Astrocyte (in vitro differentiated cells and primary cell): ENCODE measurements at places on chromosomes 7 and 10.

GRCh38 chr7:115754226-115754625 lies 276.3 kb downstream of the TFEC start:
- no peaks in the 10 kb centered on the region for H3K36me3 ChIP-seq
- H3K27me3 ChIP-seq, result no peaks in the 10 kb centered on the region
- H3K4me1 ChIP-seq, result no peaks in the 10 kb centered on the region
- H3K4me3 ChIP-seq, result no peak overlapping the region
- H3K27ac ChIP-seq, result no peak overlapping the region

DNA sequence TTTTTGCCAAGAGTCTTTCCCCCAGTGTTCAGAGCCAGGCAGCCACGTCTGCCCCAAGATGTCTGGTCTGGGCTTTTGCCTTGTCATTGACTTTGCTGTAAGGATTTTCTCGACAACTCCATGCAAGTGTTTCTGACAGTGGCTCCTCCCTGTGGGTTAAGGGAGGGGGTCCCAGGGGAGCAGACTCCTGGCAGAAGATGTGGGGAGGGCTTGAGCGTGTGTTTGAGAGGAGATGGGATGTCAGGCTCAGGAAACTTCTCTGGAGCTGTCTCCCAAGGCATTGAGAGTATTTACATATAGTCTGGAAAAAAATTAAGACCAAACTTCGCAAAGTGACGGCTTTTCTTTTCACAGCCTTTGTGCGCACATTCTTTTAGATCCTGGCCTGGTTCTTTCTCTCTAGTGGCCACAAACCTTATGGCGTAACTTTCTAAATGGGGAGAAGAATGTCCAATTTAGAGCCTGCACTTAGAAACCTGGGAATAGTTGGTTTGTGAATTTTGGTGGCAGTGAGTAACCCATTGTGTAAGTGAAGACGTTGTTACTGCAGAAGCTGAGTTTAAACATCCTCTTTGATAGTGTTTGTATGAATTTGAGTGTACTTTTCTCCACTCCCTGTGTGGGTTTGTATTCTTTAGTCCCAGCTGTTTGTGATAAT lies 201.5 kb downstream of the LRMDA start:
- no peak overlapping the region for H3K27ac ChIP-seq
- no peaks in the 10 kb centered on the region for H3K4me1 ChIP-seq
- DNase-seq, result no peak
- no peak overlapping the region for H3K4me3 ChIP-seq

GRCh38 chr10:17562614-17563013 lies 54.6 kb downstream of the HACD1 start:
- DNase-seq, result peak; percentile 95
- H3K36me3 ChIP-seq, result no peaks in the 10 kb centered on the region
- no peak overlapping the region for H3K4me3 ChIP-seq
- H3K27me3 ChIP-seq, result no peaks in the 10 kb centered on the region
- no peak overlapping the region for H3K27ac ChIP-seq

DNA sequence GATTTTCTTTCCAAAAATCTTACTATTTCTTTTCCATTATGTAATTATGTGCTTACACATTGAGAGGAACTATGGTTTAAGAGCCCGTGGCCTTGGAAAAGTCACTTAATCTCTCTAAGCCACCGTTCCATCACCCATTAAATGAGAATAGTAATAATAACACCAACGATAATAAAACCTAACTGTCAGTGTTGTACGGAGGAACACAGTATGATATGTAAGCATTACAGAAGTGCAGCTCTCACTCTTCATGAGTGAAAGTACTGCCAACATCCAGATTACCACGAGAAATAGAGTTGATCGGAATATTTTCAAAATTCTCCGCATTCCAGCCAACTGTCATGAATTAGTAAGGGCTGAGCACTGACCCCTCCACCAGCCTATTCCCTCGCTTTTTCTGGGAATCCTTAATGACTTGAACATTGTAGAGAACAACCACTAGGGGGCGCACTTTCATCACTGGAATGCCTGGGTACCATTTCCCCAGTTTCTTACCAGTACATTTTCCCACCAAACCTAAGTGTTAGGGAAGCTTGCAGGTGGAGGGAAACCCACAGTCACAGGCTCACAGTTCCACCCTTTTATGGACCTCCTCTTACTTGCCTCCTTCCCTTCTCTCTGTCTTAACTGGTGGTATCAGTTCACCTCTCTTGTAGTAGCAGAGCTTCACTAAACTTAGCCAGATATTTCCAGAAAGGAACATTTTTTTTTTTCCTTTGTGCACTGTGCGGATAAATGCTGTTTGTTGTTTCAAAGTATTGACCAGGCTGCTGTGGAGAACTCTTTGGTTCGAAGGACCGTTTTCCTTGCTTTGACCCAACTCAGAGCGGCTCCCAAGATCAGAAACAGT lies 27.8 kb downstream of the NKX2-3 start:
- H3K36me3 ChIP-seq, result no peaks in the 10 kb centered on the region
- no peaks in the 10 kb centered on the region for H3K4me1 ChIP-seq
- no peaks in the 10 kb centered on the region for H3K27me3 ChIP-seq
- DNase-seq, result no peak
- H3K4me3 ChIP-seq, result no peak overlapping the region

DNA sequence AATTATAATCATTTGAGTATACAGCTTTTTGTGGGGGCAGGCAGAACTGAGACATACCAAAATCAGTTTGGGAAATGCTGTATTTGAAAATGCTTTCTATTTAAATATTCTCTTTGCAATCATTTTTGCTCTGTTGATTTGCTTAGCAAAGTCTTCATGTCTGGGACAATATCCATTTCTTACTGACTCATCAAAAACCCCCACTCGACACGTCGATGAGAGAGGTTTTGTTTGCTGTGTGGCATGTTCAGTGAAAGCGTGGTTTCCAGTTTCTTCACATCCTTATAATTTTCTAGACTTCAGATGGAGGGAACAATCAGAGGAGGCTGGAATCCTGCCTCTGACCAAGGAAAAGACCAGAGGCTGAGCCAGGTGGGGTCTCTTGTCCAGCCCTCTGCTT lies 28.9 kb downstream of the HTRA1 start:
- peak; percentile 67 for DNase-seq
- H3K4me3 ChIP-seq, result no peak overlapping the region
- no peaks in the 10 kb centered on the region for H3K36me3 ChIP-seq
- peaks cover 43% of the 10 kb centered on the region for H3K4me1 ChIP-seq
- no peak overlapping the region for H3K27ac ChIP-seq

- no peak overlapping the region for H3K27ac ChIP-seq
- H3K27me3 ChIP-seq, result no peaks in the 10 kb centered on the region
- no peaks in the 10 kb centered on the region for H3K36me3 ChIP-seq
- DNase-seq, result no peak
- H3K4me3 ChIP-seq, result no peak overlapping the region
- peaks cover 12% of the 10 kb centered on the region for H3K4me1 ChIP-seq
Measured at GRCh38 chr7:107854989-107855388, 36.0 kb upstream of the DLD start.

- no peak for DNase-seq
- no peak overlapping the region for H3K27ac ChIP-seq
- no peak overlapping the region for H3K4me3 ChIP-seq
- no peaks in the 10 kb centered on the region for H3K36me3 ChIP-seq
- H3K4me1 ChIP-seq, result peaks cover 4% of the 10 kb centered on the region
- H3K27me3 ChIP-seq, result no peaks in the 10 kb centered on the region
Measured at GRCh38 chr10:30558411-30558810, 71.1 kb downstream of the LYZL2 start.

DNA sequence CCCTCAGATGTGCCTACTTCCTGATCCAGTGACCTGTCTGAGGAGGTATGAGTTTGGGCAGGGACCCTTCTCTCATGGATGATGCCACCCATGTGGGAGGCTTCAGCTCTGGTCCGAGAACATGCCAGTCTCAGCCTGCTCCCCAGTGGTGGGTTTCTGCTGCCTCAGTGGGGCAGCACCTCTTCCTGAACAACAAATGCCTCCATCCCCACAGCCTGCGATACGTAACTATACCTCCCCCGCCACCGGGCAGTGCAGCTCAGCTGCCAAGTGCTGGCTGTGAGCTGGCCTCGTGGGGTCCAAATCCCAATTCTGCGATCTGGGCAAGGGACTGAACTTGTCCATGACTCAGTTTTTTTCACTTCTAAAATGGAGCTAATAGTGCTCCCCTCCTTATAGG lies 3.1 kb downstream of the GDF10 start:
- no peak for DNase-seq
- peaks cover 33% of the 10 kb centered on the region for H3K27me3 ChIP-seq
- no peak overlapping the region for H3K27ac ChIP-seq
- H3K4me3 ChIP-seq, result no peak overlapping the region
- H3K36me3 ChIP-seq, result no peaks in the 10 kb centered on the region

DNA sequence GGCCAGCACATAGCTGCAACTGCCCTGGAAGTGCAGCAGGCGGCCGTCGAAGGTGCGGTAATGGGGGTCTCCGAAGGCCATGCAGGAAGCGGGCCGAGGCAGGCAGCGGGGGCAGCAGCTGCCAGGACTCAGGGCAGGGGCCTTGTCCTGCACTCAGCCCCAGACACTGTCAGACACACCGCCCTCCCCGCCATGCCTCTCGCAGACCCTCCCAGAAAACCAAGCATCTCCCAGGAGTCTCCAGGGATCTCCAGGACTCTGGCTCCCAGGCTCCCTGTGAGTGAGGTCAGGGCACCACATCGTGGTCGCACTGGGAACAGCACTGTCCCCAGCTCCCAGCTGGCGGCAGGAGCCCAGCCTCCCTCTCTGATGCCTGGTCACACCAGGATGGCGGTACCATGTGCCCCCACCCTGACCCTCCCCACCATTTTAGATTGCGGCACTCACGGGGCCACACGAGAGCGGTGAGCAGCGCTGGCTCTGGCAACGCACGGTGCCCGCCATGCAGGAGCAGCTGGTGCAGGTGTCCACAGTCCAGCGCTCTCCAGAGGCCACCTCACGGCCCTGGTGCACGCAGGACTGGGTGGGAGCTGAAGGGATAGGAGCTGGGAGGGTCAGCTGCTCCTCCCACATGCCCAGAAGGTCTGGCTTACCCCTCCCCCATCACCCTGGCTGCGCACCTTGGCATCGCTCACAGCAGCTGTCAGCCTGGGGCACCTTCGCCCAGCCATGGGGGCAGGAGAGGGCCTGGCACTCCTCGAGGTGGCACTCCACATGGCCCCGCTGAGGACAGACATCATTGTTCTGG lies 17.5 kb downstream of the ATP6V1F start:
- no peak overlapping the region for H3K4me3 ChIP-seq
- no peaks in the 10 kb centered on the region for H3K4me1 ChIP-seq
- DNase-seq, result peak; percentile 37

DNA sequence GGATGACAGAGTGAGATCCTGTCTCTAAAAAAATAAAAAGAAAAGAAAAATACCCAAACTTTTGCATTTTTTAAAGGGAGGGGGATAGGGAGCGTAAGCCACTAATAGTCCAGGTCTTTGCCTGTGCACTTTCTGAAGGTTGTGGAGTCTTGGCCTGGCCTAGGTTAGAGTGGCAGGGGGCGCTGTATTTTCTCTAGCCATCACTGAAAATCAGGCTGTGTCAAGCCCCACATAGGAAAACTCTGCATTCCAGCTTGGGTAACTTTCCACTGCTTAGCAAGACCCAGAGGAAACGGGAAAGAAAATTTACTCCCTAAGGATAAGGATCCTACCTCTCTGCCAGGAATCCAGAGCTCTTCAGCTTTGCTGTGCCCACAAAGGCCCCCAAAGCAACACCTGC lies 10.5 kb upstream of the PAX4 start:
- no peaks in the 10 kb centered on the region for H3K4me1 ChIP-seq
- DNase-seq, result no peak
- H3K4me3 ChIP-seq, result no peak overlapping the region
- peaks cover 12% of the 10 kb centered on the region for H3K27me3 ChIP-seq
- H3K27ac ChIP-seq, result no peak overlapping the region
- H3K36me3 ChIP-seq, result no peaks in the 10 kb centered on the region

DNA sequence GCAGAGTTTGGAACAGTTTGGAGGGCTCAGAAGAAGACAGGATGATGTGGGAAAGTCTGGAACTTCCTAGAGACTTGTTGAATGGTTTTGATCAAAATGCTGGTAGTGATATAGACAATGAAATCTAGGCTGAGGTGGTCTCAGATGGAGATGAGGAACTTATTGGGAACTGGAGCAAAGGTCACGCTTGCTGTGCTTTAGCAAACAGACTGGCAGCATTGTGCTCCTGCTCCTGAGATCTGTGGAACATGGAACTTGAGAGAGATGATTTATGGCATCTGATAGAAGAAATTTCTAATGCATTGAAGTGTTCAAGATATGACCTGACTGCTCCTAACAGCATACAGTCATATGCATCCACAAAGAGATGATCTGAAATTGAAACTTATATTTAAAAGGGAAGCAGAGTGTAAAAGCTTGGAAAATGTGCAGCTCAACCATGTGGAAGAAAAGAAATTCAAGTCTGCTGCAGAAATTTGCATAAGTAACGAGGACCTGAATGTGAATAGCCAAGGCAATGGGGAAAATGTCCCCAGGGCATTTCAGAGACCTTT lies 186.9 kb upstream of the PHYHIPL start:
- no peaks in the 10 kb centered on the region for H3K36me3 ChIP-seq
- no peaks in the 10 kb centered on the region for H3K27me3 ChIP-seq
- no peak overlapping the region for H3K4me3 ChIP-seq
- no peaks in the 10 kb centered on the region for H3K4me1 ChIP-seq

DNA sequence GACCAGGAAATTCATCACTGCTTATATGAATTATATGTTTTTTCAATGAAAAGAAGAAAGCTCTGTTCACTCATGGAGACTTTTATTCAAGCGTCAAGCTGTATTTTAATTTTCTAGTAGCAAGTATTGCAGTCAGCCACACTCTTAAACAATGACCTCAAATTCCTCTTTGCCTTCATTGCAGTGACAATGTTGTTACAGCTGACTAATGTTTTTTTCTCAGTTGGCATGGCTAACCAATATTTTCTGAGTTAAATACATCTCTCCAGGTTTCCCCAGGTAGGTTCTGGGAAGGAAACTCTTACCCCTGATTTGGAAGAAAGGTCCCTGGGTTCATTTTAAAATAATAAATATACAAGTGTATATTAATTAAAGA lies 241.5 kb downstream of the WDR11 start:
- H3K27me3 ChIP-seq, result no peaks in the 10 kb centered on the region
- H3K4me3 ChIP-seq, result no peak overlapping the region
- no peaks in the 10 kb centered on the region for H3K36me3 ChIP-seq
- H3K4me1 ChIP-seq, result peaks cover 13% of the 10 kb centered on the region
- DNase-seq, result no peak

DNA sequence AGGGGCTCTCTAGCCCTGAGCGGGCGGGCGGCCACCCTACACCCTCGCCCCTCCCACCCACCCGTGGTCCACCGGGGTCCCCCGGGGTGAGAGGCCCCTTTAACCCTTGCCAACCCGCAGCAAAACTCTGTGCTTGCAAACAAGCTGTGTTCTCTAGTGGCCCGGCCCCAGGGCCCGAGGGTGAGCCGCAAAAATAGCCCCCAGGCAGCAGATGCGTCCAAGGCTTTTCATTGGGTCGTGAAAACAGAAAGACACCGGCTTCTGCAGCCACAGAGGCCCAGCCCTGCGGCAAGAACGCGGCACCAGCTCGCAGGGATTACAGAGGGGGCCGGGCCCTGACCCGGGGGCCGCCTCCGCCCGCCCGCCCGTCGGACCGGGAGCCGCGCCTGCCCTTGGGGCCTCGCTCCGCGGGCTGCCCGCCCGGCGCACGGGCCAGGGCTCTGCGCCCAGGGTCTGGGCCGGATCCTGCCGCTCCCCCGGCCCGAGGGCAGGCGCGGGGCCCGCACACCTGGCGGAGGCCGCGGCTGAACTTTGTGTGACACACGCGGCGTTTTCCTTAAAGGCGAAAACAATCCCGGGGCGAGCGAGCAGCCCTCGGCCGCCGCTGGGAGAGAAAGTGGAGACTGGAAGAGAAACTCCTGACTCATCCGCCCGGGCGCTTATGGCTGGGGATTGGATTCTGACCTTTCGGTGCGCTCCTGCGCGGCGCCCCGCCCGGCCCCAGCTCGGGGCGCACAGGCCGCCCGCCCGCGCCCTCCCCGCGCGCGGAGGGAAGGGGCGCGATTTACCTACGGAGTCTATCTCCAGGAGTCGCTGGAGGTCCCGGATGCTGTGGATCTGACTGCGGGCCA lies 2.8 kb downstream of the PDGFA start:
- no peaks in the 10 kb centered on the region for H3K36me3 ChIP-seq
- peak; percentile 73 for DNase-seq
- H3K4me3 ChIP-seq, result peak overlapping the region; percentile 58
- peaks cover 48% of the 10 kb centered on the region for H3K4me1 ChIP-seq
